ENCODE measurements at places on chromosomes 4 and X. TPM values are rescaled to one million over a fixed set of nuclear protein-coding genes. Genes with fewer than 3 reads are reported as not detected.

Gene PNCK
- 0.66 TPM for total RNA-seq

- no peaks in the 10 kb centered on the region for H3K4me1 ChIP-seq
- H3K27me3 ChIP-seq = no peaks in the 10 kb centered on the region
- peaks cover 1% of the 10 kb centered on the region for H3K36me3 ChIP-seq
- H3K4me3 ChIP-seq = no peak overlapping the region
- H3K27ac ChIP-seq = no peak overlapping the region
Measured at GRCh38 chr4:112545346-112545745, 29.4 kb upstream of the NEUROG2 start.

DNA sequence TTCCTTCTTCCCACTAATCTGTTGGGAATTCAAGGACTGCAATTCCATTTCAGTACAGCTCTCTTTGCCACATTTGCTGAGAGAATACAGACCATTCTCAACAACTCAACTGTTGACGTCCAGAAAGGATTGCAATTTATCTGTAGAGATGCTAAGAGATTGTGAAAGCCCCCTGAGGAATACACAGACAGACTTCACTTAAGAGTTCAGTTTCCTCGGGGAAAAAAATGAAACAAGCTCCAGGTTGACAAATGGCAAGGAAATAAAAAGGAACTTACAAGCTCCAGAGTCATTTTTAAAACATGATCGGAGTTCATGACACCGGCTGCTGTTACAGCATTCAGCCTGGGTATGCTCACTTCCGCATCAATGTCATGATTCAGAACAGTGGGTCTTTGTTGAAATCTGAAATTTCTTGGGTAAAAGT is 13.8 kb downstream of the TLR10 start:
- no peaks in the 10 kb centered on the region for H3K27me3 ChIP-seq
- no peak for DNase-seq
- no peaks in the 10 kb centered on the region for H3K4me1 ChIP-seq
- no peak overlapping the region for H3K27ac ChIP-seq

DNA sequence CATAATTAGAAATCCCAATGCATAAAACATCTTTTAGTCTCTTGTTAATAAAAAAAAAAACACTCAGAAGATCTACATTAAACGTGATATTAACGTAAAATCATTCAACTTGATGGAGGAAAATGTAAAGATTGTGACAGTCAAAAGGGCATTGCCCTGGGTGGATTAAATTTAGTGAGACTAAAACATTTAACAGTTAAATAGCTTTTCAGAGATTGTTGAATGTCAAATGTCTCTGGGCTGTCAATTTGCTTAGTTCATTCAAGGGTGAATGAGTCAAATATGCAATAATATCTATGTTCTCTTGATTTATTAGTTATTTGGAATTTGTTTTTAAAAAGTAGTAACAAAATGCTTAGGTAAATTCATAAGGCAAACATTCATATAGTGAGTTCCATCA is 836.6 kb upstream of the PCDH10 start:
- no peak overlapping the region for H3K4me3 ChIP-seq
- no peak overlapping the region for H3K27ac ChIP-seq
- no peak for DNase-seq
- no peaks in the 10 kb centered on the region for H3K4me1 ChIP-seq

GRCh38 chrX:137651647-137652046 is 85.7 kb downstream of the ZIC3 start:
- H3K4me1 ChIP-seq = no peaks in the 10 kb centered on the region
- no peak for DNase-seq
- H3K27ac ChIP-seq = no peak overlapping the region
- no peak overlapping the region for H3K4me3 ChIP-seq
- no peaks in the 10 kb centered on the region for H3K36me3 ChIP-seq

DNA sequence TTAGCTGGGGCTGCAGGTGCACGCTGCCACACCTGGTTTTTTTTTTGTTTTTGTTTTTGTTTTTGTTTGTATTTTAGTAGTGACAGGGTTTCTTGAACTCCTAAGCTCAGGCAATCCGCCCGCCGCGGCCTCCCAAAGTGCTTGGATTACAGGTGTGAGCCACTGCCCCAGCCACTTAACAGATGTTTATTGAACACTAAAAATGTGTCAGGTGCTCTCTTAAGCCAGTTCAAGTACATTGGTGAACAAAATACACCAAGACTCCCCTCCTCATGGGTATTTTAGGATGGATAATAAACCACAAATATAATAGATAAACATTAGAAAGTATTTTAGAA is 69.9 kb downstream of the TRAPPC11 start:
- DNase-seq = no peak
- no peaks in the 10 kb centered on the region for H3K36me3 ChIP-seq
- no peaks in the 10 kb centered on the region for H3K27me3 ChIP-seq
- H3K4me3 ChIP-seq = no peak overlapping the region
- no peak overlapping the region for H3K27ac ChIP-seq

DNA sequence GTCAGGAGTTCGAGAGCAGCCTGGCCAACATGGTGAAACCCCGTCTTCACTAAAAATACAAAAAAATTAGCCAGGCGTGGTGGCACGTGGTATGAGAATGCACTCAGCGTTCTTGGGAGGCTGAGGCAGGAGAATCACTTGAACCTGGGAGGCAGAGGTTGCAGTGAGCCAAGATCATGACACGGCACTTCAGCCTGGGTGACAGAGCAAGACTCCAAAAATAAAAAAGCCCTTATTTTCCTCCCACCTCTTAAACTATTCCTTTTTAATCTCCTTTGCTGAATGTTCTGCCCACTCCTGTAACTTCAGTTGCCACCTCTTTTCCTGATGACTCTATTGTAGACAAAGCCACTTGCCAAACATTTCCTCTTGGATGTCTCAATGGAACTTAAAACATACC is 72.6 kb downstream of the TAF1 start:
- H3K36me3 ChIP-seq = peaks cover 6% of the 10 kb centered on the region
- H3K27me3 ChIP-seq = no peaks in the 10 kb centered on the region
- H3K4me3 ChIP-seq = no peak overlapping the region
- no peak for DNase-seq
- H3K27ac ChIP-seq = no peak overlapping the region
- H3K4me1 ChIP-seq = no peaks in the 10 kb centered on the region

DNA sequence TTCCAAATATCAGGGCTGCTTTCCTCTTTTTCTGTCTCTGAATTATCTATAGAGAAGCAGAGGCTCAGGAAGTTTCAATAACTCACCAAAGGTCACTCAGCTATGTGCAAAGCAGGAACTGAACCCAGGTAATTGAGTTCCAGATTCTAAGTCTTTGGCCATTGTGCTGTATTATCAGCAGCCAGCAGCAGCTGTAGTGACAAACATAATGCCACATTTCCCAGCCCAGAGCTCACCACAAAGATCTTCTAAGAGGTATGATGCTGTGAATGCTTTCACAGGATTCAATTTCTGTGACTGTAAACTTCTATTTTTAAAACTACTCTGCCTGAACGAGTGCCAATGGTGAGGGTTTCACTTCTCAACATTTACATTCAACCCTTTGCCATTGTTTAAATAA is 56.4 kb downstream of the SPOCK3 start:
- H3K4me1 ChIP-seq = no peaks in the 10 kb centered on the region
- no peak overlapping the region for H3K4me3 ChIP-seq
- no peaks in the 10 kb centered on the region for H3K27me3 ChIP-seq

GRCh38 chr4:140004549-140004895 is 149.5 kb downstream of the MAML3 start:
- no peaks in the 10 kb centered on the region for H3K4me1 ChIP-seq
- H3K27ac ChIP-seq = no peak overlapping the region
- H3K36me3 ChIP-seq = no peaks in the 10 kb centered on the region
- H3K4me3 ChIP-seq = no peak overlapping the region
- H3K27me3 ChIP-seq = no peaks in the 10 kb centered on the region
- no peak for DNase-seq

DNA sequence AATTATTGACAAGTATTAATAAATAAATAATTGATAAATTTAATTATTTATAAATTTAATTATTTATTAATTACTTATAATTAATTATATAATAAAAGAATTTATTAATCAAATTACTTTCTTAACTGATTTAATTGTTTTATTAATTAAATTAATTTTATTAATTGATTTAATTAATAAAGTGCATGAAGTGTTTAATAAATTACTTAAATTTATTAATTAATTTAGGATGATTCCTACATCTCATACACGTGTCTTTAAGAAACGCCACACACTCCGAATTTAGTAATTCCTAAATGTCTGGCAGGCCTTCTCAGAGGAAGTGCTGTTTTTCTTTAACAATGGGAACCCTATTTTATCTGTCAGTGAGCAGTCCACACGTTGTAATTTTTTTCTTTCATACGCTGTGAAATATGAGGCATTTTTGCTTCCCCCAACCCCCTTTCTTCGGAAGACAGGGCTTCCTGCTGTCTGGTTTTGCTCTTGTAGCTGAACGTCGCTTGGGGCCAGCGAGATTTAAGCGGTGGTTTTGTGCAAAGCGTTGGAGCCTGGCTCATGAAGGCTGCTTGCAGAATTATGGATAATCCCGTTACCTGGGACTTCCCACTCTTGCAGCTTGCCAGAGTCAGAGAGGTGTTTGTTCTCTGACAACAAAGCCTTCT is 46.8 kb downstream of the CRLF2 start:
- no peaks in the 10 kb centered on the region for H3K36me3 ChIP-seq
- peaks cover 4% of the 10 kb centered on the region for H3K4me1 ChIP-seq
- no peak overlapping the region for H3K4me3 ChIP-seq

DNA sequence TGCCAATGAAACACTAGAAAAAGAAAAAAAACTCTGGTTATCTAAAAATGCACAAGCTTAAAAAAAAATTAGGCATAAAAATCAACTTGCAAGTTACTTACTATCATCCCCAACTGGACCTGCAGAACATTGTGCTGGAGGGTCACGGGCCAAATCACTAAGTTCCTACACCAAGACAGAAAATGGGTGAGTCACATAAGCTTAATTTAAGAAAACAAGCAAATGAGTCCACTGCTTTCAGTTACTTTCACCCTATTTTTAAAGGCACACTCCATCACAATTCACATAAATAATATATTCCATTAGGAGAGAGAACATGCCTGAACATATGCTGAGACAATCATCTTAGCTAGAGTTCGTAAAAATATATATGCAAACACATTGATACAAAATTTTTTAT is 17.7 kb downstream of the UBE2D3 start:
- DNase-seq = no peak
- no peak overlapping the region for H3K4me3 ChIP-seq
- no peak overlapping the region for H3K27ac ChIP-seq
- H3K36me3 ChIP-seq = peaks cover 50% of the 10 kb centered on the region

DNA sequence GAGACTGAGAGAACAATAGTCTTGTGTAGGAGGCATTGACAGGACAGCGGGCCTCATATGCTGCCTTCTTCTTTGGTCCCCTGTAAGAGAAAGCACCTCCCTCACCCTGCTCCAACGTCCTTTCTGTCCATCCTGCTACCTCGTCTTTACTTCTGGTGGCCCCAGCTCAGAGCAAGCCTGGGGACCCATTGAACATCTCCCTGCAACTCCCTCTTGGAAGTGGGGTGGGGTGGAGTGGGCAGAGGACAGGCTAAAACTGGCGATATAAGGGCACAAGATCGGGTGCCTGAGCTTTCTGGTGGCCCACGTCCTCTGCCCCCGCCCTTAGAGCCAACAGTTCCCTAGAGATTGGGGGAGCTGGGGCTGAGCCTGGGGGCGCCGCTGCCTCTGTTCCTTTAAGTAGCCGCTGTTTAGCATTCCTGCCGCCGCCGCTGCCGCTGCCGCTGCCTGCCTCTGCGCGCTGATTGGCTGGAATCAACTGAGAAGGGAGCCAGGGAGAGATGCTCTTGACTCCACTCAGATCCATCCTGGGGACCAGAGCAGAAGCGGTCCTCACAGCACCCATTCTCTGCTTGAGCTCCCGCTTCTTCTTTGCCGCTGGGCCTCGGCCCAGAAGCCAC is at the start of gene DLG3:
Gene DLG3 (plus strand): TSS at position 510 of the 620 bp plus-strand sequence. CDS start 367 bp downstream, outside the sequence.
- H3K4me1 ChIP-seq = peaks cover 12% of the 10 kb centered on the region
- no peak within 1 kb of the TSS for H3K4me3 ChIP-seq
- H3K27ac ChIP-seq = no peak within 1 kb of the TSS
- peaks cover 12% of the 10 kb centered on the region for H3K27me3 ChIP-seq
- no peaks in the 10 kb centered on the region for H3K36me3 ChIP-seq

GRCh38 chr4:47209833-47210232 is 178.5 kb downstream of the GABRB1 start:
- H3K27me3 ChIP-seq = no peaks in the 10 kb centered on the region
- no peak overlapping the region for H3K4me3 ChIP-seq
- H3K27ac ChIP-seq = no peak overlapping the region
- no peaks in the 10 kb centered on the region for H3K36me3 ChIP-seq

DNA sequence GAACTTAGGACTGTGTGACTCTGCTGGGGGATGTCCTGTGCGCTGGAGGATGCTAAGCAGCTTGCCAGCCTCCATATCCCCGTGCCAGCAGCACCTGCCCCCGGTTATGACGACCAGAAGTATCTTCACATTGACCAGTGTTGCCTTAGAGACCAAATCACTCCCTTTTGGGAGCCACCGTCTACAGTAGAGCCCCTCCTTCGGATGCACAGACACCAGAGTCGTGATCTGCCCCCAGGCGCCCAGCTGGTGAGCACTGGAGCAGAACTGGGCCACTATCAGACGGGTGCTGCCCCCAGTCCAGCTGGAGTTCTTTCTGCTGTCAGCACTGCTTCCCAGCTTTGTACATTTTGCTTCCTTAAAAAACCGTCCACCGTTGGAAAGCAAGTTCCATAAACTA is 30.0 kb upstream of the TADA2B start:
- no peaks in the 10 kb centered on the region for H3K27me3 ChIP-seq
- H3K4me3 ChIP-seq = no peak overlapping the region
- no peaks in the 10 kb centered on the region for H3K4me1 ChIP-seq
- peaks cover 69% of the 10 kb centered on the region for H3K36me3 ChIP-seq

DNA sequence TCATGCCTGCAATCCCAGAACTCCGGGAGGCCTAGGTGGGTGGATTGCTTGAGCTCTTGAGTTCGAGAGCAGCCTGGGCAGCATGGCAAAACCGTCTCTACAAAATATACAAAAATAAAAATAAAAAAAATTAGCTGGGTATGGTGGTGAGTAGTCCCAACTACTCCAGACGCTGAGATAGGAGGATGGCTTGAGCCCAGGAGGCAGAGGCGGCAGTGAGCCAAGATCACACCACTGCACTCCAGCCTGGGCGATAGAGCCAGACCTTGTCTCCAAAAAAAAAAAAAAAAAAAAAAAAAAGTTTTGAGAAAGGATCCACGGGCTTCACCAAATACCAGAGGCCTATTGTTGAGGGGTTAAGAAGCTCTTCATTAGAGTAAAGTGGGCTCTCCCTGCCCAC is 8.0 kb downstream of the SUPT20HL2 start:
- H3K27me3 ChIP-seq = no peaks in the 10 kb centered on the region
- no peak for DNase-seq
- no peaks in the 10 kb centered on the region for H3K36me3 ChIP-seq
- no peaks in the 10 kb centered on the region for H3K4me1 ChIP-seq
- no peak overlapping the region for H3K27ac ChIP-seq

DNA sequence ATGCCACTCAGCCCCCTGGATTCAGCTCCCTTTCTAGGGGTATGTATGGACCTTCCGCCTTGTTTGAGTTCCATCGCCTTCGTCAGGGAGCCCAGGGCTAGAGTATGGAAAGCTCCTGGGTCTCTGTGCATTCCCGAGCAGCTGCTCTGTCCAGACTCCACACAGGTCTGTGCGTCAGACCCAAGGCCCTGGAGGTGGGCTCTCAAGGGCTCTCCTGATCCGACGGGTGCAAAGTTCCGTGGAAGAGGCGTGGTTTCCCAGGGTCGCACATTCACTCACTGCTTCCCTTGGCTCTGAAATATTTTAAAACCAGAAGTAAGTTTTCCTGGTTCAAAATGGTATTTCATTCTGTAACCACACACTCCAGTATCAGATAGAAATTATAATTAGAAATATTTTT is 863.2 kb downstream of the TRIML1 start:
- H3K4me1 ChIP-seq = no peaks in the 10 kb centered on the region
- H3K27me3 ChIP-seq = no peaks in the 10 kb centered on the region
- no peak for DNase-seq
- H3K4me3 ChIP-seq = no peak overlapping the region
- H3K36me3 ChIP-seq = no peaks in the 10 kb centered on the region
- H3K27ac ChIP-seq = no peak overlapping the region

- H3K4me3 ChIP-seq = no peak overlapping the region
- H3K27me3 ChIP-seq = no peaks in the 10 kb centered on the region
- H3K27ac ChIP-seq = no peak overlapping the region
- H3K4me1 ChIP-seq = peaks cover 5% of the 10 kb centered on the region
- DNase-seq = no peak
Measured at GRCh38 chrX:140822184-140822583, 112.6 kb downstream of the LINC00632 start.
